ENCODE measurements at places on chromosomes 2 and 18.

DNA sequence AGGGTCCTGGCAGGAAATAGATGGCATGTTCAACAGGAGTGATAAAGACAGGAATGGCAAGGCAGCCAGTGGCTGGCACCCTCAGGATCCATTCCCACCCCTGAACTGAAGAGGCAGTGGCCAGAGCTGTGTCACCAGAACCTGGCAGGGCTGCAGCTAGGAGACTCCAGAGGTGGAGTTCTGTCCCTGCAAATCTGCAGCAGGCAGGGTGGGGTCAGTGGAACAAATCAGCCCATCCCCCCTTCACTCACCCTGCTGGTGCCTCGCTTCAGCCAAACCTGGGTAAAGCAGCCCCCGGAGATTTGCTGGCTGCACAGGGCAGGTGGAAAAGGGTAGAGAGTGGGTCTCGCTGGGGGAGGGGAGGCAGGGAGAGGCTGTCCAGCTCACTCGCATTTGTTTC is 12.7 kb downstream of the INPP5D start:
- no peak for DNase-seq

- no peak for DNase-seq
Measured at GRCh38 chr2:77325395-77325794, 196.8 kb downstream of the LRRTM4 start.

DNA sequence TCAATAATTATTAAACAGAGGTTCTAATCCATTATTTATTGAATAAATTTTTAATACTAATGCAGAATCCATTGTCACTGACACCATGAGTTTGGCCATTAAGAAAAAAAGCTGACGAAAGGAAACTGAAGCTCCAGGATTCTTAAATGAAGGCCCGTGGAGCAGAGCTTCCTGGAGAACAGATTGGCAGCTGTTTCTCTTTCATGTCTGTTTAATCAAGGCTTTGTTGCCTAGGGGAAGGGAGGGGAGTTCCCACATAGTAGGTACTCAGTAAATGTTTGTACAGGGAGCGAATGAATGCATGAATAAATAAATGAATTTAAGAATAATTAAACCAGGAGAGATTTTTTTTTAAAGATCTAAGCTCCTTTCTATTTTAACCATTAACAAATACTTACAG is 315.1 kb upstream of the KLHL29 start:
- DNase-seq = no peak

- no peak for DNase-seq
Measured at GRCh38 chr2:157349949-157350515, 24.4 kb upstream of the ERMN start.

- no peak for DNase-seq
Measured at GRCh38 chr2:113848758-113849415, 41.0 kb upstream of the ACTR3 start.

GRCh38 chr2:217667512-217667911 is 335.3 kb downstream of the TNS1 start:
- no peak for DNase-seq

DNA sequence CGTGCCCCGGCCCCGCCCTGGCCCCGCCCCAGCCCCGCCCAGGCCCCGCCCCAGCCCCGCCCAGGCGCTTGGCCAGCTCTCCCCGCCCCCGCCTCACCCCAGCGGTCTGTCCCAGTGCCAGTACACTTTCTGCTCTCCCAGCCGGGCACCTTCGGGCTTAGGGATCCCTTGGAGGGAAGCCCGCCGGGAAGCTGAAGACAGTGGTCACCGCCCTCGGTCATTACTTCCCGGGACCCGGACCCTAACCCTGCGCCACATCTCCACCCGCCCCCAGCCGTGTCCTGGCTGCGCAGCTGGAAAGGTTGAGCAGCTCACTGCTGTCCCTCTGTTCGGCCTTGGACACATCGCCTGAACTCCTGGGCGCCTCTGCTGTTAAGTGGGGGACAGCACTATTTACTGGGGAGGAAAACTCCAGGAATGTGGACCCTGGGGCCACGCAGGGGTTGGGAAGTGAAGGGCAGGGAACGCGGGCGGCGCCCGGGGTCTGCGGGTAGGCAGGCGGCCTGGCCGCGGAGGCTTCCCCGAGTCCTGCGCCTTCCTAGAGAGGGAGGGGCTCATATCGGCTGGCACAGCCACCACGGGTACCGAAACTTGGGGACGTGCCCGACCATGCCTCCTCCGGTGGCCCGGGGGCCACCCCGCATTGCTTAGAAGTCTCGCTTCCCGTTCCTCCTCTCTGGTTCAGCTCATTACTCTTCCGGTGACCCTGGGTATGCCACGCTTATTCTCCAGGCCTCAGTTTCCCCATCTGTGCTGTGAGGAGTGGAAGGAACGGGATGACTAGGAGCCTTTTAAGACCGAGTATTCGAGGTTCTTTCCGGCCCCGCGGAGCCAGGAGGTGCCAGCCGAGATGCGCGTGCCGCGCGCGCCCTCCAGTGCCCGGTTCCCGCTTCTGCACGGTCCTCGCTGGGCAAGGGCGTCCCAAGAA is 121.0 kb downstream of the GYPC start:
- DNase-seq = peak; percentile 68

DNA sequence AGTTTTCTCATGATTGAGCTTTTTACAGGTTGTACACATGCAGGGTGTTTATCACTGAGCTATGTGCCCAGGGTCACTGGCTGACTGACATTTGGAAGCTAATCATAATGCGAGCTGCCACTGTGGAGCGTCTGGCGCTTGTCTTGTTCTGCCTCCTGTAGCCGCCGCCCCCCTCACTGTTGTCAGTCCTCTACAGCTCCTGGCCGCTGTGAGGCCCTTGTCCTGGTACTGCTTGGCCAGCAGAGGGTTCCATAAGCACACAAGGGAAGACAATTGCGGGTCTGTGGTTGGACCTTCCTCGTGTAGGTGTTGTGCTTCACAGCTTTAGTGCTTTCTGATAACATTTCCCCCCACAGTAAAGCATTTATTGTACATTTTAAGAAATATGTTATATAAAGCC is 105.6 kb upstream of the LDLRAD4 start:
- no peak for DNase-seq

- DNase-seq = no peak
Measured at GRCh38 chr18:59220784-59221765, 1.1 kb downstream of the GRP start.
